Cerebellar nuclear complex (tissue), 1 donor: ENCODE measurements at places on chromosomes 5 and 9.

- DNase-seq = no peak
Measured at GRCh38 chr5:141223112-141223783, at the start of gene PCDHB14. Gene PCDHB14 (plus strand): TSS chr5:141223343. CDS start chr5:141223506, 163 bp downstream.

DNA sequence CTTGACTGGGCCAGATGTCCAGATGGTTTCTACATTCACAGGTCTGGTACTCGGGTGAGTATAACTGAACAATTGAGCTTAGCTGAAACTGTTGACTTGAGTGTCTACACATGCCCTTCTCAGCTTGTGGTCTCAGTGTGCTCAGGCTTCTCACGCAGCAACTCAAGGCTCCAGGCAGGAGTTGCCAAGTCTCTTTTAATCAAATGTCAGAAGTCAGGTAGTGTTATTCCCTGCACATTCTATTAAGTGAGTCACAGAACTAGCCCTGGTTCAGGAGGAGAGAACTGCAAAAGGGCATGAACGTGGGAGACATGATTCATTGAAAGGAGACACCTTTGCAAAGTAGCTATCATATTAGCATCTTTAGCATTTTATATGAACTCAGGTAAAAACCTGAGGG is 199.3 kb upstream of the ACTBL2 start:
- DNase-seq = no peak

- DNase-seq = no peak
Measured at GRCh38 chr9:114478459-114478858, 26.8 kb downstream of the WHRN start.

DNA sequence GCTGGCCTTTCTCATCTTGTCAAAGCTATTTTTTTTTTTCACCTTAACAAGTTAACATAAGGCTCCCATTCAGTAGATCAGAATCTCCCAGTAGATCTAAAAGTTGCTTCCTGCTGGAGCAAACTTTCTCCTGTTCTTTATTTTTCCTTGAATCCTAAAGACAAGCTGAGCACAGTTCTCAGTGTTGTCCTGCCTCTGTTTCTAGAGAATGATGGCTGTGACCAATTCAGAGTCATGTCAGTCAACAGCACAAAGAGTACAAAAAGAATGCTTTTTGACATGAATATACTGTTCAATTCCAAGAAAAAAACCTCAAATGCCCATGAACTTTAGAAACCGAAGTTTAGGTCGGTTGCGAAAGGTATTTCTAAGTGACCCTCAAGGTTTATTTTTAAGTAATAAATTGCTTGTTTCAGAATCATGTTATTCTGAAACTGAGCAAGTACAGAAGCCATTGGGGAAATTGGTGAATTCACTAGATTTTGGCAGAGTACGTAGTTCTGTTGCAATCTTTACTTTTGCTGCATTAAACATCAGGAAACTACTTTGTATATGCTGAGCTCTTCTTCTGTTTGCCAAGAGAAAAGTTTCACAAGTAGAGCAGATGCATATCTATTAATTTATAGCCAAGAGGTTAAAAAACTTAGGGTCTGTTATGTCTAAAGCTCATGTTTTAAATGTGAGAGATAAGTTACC is 161.7 kb upstream of the RPS23 start:
- no peak for DNase-seq

- DNase-seq = no peak
Measured at GRCh38 chr9:121279776-121280388, 11.9 kb downstream of the GSN start.

- no peak for DNase-seq
Measured at GRCh38 chr5:6525910-6526309, 77.3 kb downstream of the UBE2QL1 start.

DNA sequence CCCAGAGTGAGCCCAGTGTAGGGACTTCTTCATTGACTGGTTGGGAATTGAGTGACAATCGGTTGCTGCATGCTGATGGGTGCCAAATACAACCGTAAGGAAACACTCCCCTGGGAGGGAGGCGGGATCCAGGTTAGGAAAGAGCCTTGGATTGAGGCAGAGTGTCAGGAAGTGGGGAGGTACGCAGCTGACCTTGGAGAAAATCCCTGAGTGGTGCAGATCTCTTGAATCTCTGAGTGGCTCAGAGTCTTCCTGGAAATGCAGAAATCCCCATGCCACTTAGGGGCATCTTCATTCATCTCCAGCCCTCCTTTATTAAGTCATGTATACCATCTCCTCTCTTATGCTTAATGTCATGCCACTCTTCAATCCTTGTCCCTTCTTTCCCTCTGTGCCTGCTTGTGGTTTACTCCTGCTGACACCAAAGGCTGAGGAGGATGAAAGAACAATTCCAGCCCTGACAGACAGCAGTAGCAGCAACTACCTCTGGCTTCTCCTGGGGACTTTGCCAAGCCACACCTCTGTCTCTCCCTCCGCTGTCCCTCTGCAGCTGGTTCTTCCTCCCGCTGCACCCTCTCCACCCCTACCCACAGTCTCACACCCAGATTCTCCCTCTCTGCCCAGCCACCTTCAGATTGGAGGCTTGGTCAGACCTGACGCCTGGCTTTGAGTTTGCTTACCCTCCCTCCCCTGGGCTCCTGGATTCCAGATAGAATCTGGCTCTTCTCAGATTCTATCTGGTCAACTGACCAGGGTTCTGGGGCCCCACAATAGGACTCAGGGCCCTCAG is 14.1 kb upstream of the LCP2 start:
- DNase-seq = no peak

- DNase-seq = no peak
Measured at GRCh38 chr9:112038017-112038408, 137.1 kb downstream of the SUSD1 start.

- no peak for DNase-seq
Measured at GRCh38 chr5:856531-857425, 6.0 kb upstream of the ZDHHC11 start.

GRCh38 chr5:150517272-150518152 is 9.6 kb downstream of the NDST1 start:
- DNase-seq = no peak

DNA sequence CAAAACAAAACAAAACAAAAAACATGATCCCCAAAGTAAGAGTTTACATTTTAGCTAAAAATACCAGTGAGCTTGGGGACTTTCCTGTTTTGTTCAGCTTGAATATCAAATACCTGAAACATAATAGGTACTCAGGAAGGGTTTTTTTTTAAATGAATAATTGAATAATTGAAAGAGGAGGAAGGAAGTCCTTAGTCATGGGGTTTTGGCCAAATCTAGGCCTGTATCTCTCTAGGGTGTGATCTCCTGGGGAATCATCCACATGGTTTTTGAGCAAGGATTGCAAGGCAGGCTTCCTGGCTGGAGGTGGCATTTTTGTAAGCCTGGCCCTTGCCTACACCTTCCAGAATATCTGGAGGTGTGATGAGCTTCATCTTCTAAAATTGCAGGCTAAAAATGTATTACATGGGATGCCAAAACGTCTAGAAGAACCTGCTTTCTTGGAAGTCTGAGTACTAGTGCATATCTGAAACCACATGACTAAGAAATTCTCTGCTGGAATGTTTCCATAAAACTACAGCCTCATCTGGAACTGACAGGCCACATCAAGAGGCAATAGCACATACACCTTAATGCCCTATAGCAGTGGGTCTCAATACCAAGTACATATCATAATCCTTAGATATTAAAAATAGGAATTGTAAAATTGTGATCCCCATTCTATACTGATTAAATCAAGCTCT is 10.4 kb downstream of the C9 start:
- DNase-seq = no peak

DNA sequence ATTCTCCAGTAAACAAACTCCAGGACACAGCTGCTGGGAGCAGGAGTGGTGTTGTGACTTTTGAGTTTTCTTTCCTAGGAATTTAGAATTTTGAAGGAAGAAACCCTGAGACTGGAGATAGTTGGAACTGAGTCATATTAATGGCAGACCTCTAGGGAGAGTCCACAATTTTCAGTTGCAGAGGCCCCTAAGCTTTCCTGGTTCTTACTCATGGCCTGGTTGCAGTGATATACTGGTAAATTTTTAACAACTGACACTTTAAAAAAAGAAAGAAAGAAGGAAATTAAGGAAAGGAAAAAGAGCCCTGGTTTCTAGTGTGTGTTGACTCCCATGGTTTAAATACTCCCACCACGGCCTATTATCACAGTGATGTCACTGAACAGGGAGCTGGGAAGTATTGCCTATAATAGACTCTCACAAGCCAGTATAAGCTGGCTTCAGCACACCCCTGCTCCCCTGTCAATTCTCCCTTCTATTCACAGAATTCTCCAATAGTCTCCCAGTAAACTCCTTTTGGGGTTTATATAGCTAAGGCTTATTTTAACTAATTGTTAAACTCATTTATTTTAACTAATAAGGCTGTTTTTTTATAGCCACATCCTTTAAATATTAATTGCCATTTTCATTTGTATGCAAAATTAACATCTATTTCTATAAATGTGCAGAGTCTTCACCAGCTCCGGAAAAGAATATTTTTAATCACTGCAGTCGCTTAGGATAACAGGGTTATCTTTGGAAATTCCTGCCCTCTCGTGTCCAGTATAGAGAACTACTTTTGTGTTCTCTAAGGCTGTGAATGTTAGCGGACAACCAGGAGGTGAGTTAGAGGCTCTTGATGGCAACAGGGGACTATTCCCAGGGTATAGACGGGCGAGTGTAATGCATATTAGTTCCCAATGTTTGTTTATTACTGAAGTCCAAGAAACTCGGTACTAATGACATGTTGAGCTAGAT is 59.7 kb downstream of the GGTA1 start:
- no peak for DNase-seq

GRCh38 chr9:14104496-14104895 is 209.4 kb downstream of the NFIB start:
- DNase-seq = no peak

DNA sequence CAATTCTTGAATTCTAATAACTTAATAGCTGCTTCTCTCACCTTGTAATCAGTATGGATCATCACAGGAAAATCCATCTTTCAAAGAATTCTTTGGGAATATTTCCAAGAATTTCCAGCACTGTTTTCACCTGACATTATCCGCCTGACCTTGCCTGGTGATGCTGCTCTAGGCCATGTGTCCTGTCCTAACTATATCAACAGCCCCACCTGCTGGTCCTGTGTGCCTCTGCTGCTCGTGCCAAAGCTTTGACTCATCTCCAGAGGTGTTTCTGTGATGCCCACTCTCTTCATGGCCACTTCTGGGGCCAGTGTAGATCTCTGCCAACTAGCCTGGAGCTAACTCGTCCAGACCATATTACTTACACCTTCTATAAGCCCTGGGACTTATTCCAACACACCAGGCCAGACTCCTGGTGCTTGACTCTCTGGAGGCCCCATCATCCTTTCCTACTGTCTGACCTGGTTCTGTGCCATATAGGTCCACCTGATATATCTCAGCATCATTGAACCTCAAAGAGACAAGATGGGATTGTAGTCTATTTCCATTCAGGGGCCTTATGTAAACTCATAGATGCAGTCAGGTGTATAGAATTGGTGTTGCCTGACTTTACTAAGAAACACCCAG is 67.5 kb upstream of the CKMT2 start:
- no peak for DNase-seq

- no peak for DNase-seq
Measured at GRCh38 chr5:164518067-164518740, 1012.8 kb downstream of the MAT2B start.

DNA sequence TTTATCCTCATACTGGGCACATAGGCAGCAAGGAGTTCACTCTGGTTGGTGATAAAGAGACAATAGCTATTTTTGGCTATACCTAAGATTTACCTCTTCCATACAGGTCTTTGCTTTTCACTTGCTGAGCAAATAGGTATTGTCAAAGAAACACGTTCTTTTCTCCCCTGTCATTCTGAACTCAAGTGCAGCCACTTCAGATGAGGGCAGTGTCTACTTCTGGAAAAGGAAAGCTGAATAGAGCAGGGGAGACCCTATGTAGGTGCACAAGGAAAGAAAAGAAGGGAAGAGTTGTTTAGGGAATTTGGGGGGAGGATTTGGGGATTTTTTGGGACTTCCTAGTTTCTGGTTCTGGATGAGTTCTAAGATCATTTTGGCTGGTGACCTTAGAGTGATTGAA is 109.6 kb downstream of the ATP10B start:
- no peak for DNase-seq

GRCh38 chr5:132490484-132491367 is at the start of gene IRF1:
Gene IRF1 (minus strand): TSS chr5:132490773. CDS start chr5:132489478, 1,295 bp downstream.
- DNase-seq = peak; percentile 88

- peak; percentile 70 for DNase-seq
Measured at GRCh38 chr5:178120607-178121357, 7.5 kb downstream of the N4BP3 start.
